ENCODE measurements at places on chromosomes 16 and 17.

GRCh38 chr17:59432657-59433056, 101.2 kb downstream of the YPEL2 start:
- no peak for DNase-seq

DNA sequence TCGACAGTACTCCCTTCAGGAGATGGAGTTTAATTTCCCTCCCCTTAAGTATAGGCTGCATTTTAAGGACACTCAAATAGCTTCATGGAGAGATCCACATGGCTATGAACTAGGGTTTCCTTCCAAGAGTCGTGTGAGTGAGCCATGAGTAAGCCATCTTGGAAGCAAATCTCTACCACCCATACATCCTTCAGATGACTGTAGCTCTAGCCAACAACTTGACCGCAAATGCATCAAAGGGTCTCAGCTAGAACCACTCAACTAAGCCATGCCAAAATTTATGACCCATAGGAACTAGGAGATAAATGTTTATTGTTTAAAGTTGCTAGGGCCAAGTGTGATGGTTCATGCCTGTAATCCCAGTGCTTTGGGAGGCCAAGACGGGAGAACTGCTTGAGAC, 43.4 kb downstream of the METTL16 start:
- no peak for DNase-seq

DNA sequence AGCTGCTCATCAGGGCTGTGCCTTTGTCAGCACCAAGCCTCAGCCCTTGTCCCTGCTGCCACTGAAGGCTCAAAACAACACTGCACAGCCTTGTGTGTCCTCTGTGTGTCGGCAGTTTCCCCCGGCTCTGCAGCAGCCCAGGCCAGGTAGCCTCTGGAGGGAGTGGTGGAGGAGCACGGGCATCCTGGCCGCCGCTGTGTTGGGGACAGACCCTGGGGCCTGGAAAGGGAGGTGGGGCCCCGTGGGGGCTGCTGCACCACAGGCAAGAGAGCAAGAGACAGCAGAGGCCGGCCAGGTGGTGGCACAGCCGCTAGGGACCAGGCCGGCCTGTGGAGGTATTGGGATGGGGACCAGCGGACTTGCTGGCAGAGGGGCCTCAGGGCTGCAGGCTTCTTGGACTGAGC, 96.9 kb upstream of the ZNF750 start:
- DNase-seq, result no peak

GRCh38 chr16:6211644-6212043, 1114.0 kb upstream of the EEF2KMT start:
- no peak for DNase-seq

DNA sequence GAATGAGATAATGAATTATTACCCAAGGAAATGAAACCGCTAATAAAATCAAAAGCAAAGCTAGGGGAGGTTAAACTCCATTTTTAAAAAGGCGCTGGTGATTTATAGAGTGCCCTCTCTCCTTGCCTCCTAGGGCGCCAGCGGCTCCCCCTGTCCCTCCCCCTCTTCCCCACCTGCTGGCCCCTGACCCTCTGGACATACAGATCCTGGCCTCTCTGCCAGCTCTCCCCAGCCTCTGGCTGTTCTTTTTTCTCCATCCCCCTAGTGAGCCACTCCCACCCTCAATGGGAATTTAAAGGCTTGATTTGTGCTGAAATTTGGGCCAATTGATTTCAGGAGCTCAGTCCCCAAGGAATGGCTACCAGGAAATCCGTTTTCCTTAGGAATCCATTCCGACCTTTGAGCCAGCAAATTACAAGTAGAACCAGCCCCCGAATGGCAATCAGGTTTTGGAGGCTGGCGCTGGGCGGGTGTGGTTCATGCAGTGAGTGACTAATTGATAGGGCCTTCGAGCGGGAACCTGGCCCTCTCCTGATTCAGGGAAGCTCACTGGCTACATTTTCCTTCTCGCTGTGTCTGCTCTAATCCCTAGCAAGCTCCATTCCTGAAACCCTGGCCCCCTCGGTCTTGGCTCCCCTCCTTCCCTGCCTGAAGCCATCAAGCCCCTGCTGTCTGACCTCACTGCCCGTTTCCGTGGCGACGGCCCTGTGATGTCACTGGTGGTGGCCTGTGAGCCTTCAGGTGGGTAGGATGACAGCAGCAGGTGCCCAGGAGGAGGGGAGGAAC, 141.9 kb upstream of the SDK2 start:
- no peak for DNase-seq

- no peak for DNase-seq
Measured at GRCh38 chr17:34228781-34229180, 26.3 kb upstream of the CCL2 start.
